Stimulated activated CD4-positive, alpha-beta T cell treated with anti-CD3 and anti-CD28 coated beads, Interleukin-15, amount 100 ng/mL, for 48 hours (primary cell): ENCODE measurements at places on chromosomes 16 and 17.

DNA sequence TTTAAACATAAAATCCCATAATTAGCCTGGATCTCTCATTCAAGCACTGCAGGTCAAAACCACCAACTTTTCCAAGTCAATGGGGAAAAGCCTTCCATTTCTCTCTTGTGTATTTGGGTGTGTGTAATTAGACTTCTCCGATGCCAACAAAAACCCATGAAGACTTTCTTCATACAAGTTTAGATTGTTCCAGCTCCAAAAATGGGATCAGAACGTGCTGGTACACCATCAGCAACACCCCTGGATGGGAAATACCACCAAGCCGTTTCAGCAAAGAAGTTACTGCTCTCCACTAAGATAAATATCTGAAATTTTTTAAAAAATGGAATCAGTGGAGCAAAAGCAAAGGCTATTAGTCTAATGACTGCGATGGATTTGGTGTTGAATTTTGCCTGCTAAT is 837.3 kb upstream of the SOX9 start:
- DNase-seq = no peak

GRCh38 chr16:87822108-87822970 is 47.0 kb downstream of the SLC7A5 start:
- DNase-seq = no peak

GRCh38 chr17:70772761-70773160 is 603.4 kb downstream of the KCNJ2 start:
- no peak for DNase-seq

DNA sequence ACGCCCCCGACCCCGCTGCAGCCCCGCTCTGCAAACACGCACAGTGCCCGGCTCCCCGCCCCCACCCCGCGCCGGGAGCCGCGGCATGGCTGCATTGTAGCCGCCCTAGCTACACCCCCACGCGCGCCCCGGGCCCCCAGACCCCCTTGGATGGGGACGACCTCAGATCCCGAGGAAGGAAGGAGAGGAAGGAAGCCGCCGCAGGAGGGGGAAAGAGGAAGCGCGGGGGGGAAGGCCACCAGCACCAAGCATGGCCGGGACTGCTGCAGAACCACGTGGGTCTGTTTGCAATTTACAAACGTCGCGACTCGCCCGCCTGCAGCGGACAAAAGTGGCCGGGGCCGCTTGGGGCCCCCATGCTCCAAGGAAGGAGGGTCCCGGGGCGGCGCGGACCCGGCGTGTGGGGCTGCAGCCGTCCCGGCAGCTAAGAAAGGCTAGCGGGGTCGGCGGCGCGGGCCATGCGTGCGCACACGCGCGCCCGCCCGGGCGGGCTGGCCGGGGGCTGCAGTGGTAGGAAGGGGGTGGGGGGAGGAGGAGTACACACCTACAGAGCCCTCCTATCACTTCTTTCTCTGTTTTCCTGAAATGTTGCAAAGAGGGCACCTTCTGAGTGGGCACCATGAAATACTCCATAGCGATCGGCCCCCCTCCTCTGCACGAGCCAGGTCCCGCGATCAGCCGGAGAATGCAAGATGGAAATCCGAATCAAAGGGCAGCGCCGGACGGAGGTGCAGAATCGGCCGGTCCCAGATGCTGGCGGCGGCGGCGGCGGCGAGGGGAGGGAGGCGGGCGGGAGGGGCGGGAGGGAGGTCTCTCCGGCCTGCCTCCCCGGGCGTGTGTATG is 488 bp downstream of the TFAP4 start:
- peak; percentile 32 for DNase-seq

DNA sequence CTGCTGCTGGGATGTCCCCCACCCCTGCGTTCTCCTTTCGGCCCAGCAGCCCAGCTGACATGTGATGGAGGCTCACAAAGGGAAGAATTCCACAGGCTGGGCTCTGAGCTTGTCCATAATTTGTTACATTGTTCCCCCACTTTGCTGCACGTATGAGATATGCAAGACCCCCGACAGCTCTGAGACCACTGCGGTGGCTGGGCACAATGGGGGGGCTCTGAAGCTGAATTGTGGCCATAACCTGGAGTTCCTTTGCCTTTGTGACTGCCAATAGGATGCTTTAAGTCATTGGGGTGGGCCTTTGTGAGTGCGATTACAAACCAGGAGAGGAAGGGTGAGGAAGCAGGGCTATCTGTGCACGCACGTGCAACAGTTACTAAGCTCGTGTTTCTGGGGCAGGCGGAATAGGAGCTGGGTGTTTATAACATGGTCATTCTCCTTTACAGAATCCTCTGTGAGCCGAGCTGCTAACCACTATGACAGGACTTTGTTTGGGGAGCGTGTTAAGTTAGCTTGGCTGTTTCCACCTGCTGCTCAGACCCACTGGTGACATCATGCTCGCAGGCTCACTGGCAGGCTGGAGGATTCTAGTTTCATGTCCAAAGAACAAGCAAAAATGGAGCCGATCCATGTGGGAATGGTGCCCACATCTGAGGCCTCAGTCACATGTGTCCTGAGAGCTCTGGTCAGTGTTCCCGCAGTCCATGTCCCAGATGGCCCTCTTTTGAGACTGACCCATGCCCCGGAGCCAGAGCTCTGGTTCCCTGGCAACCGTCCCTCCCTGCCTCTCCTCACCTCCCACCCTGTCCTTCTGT is 208.3 kb upstream of the SALL1 start:
- DNase-seq = no peak

DNA sequence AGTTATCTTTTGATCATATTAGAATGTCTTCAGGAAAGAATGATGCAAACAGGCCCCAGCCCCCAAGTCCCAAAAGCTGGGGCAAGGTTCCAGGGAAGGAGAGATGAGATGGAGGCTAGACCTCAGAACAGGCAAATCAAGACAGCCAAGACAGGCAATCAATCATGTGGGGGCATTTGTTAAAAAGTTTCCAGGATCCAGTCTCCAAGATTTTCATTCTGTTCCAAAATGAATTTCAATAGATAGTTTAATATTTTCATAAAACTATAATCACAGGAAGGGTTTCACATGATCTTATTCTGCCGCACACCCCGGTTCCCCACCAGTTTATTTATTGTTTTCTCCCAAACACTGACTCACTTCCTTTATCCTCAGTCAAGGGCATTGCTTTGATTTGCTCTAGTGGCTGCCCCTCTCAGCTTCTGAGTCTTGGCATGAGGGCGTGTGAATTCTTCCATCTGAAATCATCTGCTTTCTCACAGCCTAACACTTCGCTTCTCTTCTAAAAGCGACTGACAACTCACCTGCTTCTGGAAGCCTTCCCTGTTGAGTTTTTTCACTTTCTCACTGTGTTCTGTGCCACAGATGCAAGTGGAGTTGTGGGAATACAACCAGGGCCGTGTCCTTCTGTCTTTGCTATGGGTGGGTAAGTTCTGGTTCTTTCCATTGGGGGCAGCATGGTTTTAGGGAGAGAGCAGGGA is 12.2 kb upstream of the TERF2 start:
- DNase-seq = no peak

DNA sequence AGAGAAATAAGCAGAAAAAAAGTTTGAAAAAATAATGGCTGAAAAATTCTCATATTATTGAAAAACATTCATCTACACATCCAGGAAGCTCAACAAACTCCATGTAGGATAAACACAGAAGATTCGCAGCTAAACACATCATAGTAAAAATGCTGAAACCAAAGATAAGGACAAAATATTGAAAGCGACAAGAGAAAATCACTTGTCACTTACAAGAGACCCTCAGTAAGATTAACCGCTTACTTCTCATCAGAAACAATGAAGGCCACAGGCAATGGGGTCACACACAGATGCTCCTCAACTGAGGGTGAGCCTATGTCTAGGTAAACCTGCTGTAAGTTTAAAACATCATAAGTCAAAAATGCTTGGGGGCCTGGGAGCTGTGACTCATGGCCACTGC is 38.1 kb upstream of the METRNL start:
- DNase-seq = no peak

DNA sequence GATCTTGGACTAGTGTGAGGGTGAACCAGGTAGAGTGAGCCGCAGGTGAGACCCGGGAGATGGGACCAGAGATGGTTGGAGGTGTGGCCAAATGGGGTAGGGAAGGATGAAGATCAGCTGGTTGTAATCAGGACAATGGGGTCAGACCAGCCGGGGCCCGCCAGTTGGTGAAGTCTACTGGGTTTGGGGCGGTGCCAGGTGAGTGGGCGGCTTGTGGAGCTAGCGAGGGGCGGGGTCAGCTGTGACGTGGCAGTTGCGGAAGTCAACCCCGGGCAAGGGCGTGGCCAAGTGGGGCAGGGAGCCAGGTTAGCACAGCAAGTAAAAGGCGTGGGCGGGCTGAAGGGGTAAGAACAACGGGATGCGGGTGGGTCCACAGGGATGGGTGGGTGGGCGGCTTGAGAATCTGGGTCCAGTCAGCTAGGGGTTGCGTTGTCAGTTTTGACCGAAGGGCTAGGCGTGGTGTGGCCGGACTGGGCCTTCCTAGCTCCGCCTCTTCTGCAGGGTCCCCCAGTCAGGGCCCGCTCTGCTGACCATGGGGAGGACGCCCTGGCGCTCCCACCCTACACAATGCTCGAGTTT is 25.5 kb upstream of the ALKBH5 start:
- DNase-seq = peak; percentile 93

- no peak for DNase-seq
Measured at GRCh38 chr16:79943736-79944135, 343.2 kb upstream of the MAF start.

GRCh38 chr17:38659415-38659814 is 15.3 kb downstream of the EPOP start:
- no peak for DNase-seq

DNA sequence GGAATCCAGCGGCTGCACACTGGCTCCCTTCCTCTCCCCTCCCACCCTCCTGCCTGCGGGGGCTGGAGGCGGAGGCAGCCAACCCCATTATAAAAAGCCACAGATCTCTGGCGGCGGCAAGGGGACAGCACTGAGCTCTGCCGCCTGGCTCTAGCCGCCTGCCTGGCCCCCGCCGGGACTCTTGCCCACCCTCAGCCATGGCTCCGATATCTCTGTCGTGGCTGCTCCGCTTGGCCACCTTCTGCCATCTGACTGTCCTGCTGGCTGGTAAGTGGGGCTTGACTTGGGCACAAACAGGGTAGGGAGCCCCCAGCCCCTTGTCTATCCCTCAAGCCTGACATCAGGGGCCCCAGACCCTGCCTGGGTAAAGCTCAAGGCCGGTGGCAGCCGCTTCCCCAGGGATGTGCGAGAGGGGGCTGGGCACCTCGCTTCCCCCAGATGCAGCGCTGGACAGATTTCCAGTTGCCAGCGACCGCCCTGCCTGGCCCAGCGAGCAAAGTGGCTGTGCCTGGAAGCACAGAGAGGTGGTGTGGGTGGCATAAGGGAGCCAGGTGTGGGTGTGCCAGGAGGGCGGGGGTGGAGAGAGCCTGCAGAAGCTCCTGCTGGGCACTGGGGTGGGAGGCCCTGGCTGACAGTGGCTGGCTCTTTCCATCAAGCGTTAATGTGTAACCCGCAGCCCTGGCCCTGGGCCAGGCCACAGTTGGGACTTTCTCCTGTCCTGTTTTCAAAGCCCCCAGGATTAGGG is at the start of gene CX3CL1:
Gene CX3CL1 (plus strand): TSS at position 119 of the 745 bp plus-strand sequence. CDS start 79 bp downstream, at position 198.
- DNase-seq = no peak

GRCh38 chr16:31347445-31347844 is 7.5 kb upstream of the ITGAX start:
- no peak for DNase-seq

GRCh38 chr16:75477680-75478473 is 13.4 kb upstream of the TMEM170A start:
- no peak for DNase-seq

- DNase-seq = no peak
Measured at GRCh38 chr16:27642756-27643155, 92.8 kb downstream of the KATNIP start.

DNA sequence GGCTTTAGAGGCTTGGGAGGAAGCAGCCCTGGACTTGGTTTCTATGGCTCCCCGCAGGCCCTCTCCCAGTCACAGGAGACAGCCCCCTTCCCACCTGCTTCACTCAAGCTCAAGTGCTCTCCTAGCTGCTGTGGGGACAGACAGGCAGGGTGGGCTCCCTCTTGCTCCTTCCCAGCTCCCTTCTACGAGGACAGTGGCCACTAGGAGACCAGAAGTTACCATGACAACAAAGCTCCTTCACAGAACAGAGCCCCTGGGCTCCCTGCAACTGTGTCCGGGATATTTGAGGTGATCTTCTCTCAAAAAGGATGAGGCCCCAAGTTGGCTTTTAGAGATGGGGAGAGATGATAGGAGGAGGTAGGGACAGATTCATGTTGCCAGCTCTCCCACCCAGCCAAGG is 116.3 kb downstream of the AMFR start:
- DNase-seq = no peak

- DNase-seq = no peak
Measured at GRCh38 chr16:71689901-71690300, 34.6 kb downstream of the PHLPP2 start.

DNA sequence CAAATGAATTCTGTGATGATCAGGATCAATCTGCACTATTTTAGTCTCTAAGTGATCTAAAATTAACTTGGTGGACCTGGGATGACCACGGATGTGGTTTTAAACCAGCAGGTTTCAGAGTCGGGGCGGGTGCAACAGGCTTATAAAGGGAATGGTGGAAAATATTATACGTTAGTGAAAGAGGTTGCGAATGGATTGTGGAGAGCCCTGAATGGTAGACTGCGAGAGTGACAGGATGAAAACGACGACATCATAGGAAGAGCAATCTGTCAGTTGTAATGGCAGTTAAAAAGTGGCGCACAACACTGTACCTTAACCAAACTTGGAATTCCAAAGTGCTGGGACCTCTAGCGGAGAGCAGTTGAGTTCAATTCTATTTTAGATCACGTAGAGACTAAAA is 1.2 kb upstream of the CYB5B start:
- DNase-seq = no peak

- no peak for DNase-seq
Measured at GRCh38 chr16:21076186-21076883, 74.3 kb downstream of the DNAH3 start.

GRCh38 chr17:27353033-27353460 is 59.1 kb downstream of the WSB1 start:
- DNase-seq = no peak

DNA sequence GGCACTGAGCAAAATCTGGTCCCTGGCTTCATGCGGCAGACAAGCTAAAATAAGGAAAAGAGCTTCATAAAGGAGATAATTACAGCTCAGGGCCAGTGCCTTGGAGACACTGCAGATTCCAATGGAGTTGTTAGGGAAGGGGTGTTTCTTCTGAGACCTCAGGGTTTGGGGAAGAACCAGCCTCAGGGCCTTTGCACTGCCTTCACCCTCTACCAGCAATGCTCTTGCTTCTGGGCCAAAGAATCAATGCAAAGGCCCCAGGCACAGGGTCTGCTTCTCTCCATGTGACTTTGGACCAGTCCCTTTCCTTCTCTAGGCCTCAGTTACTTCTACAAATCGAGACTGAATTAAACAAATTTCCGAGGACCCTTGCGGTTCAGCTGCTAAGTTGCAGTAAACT is 36.2 kb upstream of the GAN start:
- DNase-seq = no peak

DNA sequence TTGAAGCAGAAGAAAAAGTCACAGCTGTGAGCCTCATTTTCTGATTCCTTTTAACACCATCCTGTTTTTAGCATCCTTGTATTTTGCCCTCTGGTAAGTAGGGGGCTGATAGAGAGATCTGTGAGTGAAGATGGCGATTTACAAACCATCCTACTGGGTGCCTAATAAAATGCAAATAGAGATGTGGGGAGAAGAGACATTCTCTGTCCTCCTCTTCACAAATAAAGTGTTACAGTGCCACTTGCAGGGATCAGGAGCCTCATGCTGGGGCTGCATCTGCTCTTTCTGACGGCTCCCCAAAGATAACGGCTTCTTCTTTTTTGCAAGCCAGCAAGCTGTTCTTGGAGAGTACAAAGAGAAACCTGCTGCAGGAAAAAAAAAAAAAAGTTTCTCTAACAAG is 418.6 kb downstream of the TOX3 start:
- DNase-seq = no peak

- DNase-seq = no peak
Measured at GRCh38 chr16:87391324-87391949, 699 bp upstream of the MAP1LC3B start.

- DNase-seq = no peak
Measured at GRCh38 chr16:2826591-2827373, 3.3 kb upstream of the ZG16B start.
